HTR-8/SVneo (cell line): ENCODE measurements at places on chromosomes 2 and 18.
A peak's percentile ranks its signal among the peaks of the same experiment; 100 is the strongest.

DNA sequence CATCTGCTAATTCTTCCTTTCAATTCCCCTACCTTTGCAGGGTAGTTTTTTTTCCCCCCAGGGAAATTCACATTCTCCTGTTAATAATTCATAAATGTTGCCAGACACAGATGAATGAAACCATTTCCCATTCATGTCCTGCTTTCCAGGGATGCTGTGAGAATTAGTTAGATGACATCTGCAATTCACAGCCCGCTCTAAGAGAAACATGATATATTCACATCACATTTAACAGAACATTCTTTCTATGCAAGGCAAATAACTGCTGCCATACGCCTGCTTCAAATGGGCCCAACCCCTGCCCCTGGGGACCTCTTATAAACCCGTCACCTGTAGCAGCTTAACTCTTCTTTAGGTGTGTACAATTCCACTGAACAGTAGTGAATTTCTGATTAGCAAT is 110.6 kb upstream of the CTAGE1 start:
- no peak for DNase-seq

DNA sequence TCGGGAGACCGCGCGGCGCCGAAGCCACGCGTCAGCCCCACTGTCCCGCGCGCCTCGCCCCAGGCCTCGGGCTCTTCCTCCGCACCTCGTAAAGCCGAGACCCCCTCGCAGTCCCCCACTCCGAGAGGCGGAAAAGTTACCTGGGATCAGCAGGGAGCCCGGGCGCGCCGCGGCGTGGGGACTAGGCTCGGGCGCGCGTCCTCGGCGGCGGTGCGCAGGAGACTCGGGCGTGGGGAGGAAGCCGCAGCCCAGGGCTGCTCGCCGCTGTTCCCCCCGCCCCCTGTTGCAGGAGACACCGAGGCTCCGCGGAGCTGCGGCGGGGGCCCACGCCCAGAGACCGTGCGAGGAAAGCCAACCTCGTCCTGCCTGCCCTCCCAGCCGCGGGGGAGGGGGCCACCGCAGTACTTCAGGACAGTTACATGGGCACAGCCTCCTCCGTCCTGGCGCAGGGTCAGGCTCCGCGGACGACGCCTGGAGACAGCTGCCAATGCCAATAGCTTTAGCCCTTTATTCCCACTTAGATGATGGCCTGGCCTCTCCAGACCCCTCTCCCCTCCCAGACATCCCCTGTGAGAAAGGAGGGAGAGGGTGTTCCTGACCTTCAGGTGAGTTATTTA is at the start of gene EPB41L3:
EPB41L3 (minus strand) TSS at position 225 of the 617 bp plus-strand sequence. CDS start 54,814 bp downstream, outside the sequence.
- no peak for DNase-seq

DNA sequence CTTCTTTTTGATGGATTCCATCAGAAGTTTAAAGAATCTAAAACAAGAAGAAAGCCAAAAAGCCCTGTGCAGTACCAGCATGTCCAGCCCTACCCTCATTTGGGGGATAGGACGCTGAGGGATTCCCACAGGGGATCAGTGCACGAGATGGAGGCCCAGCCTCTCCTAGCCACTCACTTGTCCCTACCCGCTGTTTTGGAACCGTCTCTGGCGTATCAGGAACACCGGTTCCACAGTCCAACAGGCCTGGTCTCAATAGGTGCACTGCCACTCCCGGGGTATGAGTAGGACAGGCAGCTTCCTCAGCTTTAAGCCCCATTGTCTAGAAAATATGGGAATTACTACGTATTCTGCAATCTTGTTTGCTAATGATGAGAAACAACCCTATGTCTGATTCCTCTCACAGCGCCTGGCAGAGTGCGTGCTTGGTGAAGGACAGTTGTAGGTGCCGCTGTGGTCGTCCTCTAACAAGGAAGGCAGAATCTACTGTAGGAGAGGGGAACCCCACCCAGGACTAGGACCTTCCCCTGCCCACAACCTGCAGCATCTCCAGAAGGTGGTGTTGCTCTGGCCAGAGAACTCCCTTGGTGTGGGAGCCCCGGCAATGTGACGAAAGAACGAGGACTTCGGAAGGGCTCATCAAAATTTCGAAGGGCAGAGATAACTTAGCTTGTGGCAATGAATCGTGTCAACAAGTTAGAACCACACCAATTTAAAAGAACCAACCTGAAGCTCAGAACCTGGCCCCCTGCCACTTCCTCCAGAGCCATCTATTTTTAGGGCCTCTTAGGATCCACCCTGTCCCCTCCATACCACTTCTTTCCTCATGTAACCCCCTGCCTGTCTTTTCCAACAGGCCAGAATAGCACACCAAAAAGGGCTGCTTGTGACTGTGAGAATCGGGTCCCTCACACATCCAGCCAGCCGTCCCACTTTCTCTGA is 71.7 kb downstream of the POLR1A start:
- DNase-seq = no peak

GRCh38 chr2:43184339-43184895 is 42.0 kb downstream of the ZFP36L2 start:
- no peak for DNase-seq

DNA sequence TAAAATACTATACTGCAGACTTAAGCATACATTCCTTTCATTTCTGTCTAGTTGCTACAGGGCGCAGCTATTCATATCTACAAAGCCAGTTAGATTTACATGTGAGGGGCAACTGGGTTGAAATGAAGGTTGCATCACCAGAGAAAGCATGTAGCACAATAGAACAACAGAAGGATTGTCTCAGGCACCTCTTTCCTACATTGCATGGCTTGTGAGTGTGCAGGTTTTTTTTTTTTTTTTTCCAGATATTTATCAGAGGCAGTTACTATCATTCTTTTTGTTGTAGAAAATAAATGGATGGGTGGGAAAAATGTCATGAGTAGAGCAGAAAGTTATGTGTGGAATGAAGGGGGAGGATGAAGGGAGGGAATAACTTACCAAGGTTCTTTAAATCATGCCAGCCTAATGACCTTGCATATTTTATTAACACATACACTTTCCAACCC is 86.8 kb downstream of the ERBB4 start:
- peak; percentile 51 for DNase-seq

DNA sequence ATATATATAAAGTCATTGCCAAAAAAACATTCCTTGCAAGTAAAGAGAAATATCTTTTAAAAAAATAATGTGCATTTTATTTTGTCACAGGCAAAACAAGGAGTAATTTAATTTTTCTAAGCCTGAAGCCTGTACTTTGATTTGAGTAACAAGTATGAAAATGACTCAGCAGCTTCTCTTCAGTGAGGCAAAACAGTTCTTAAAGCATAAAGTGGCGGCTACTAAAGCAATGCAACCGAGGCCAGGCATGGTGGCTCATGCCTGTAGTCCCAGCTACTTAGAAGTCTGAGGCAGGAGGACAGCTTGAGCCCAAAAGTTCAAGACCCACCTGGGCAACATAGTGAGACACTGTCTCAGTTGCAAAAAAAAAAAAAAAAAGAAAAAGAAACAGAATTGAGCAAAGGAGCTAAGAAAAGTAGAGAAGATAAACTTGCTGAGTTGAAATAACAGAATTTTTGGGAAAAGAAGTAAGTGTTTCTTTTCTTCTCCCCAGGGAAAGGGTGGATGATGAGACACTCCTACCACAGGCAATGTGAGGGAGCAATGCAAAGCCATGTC is 29.6 kb downstream of the DOK1 start:
- no peak for DNase-seq

DNA sequence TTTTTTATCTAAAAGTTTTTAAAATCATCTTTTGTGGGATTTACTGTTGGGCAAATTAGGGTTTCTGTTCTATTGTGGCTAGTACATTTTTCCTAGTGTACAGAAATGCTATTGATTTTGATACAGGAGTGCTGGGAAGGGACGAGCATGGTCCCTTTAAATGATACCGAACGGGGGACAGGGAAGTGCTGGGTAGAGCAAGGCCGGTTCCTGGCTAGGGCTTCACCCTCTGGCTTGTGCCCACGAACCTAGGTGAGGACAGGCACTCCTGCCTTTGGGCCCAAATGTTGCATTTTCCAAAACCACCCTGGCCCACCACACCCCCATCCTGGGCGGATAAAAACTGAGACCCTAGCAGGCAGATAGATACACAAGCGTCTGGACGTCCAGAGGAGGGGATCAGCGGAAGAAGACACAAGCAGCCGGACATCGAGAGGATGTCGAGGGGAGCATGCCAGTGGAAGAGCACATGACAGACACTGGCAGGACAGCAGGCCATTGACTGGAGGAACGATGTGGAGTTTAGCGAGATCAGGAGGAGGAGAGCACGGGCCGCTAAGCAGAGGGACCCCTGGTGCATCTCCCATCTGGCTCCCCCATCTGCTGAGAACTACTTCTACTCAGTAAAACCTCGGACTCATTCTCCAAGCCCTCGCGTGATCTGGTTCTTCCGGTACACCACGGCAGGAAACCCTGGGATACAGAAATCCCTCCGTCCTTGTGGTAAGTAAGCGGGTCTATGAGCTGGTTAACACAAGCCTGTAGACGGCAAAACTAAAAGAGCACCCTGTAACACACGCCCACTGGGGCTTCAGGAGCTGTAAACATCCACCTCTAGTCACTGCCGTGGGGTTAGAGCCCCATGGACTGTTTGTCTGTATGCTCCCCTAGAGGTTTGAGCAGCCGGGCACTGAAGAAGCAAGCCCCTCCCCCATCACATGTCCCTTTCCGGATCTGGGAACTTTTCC is 13.5 kb upstream of the CALCRL start:
- peak; percentile 49 for DNase-seq

- no peak for DNase-seq
Observed at GRCh38 chr2:239268082-239268481, 132.7 kb downstream of the HDAC4 start.

- no peak for DNase-seq
Observed at GRCh38 chr2:60320724-60321123, 232.7 kb downstream of the BCL11A start.

DNA sequence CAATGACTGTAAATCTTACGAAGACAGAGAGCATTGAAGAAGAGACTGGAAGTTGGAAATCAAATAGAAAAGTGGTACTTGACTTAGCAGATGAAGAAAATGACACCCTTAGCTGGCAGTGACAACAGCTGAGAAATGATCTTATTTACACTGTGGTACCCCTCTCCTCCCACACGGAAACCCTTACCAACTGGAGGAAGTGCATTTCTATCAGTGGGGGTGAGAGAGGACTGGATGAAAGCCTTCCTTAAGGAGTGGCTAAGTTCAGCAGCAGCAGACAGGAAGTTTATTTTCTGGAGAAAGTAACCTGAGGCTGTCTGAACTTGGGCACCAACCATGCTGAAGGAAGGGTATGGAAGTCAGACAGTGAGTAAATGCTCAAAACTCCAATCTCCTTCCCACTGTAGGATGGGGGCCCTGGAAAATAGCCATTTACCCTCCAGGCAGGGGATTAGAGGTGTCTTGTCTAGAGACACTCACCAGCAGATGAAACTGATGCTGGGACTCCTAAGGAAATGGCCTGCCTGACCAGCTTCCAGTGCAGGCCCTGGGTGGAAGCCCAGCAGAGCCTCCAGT is 160.2 kb upstream of the NCK2 start:
- DNase-seq = no peak

DNA sequence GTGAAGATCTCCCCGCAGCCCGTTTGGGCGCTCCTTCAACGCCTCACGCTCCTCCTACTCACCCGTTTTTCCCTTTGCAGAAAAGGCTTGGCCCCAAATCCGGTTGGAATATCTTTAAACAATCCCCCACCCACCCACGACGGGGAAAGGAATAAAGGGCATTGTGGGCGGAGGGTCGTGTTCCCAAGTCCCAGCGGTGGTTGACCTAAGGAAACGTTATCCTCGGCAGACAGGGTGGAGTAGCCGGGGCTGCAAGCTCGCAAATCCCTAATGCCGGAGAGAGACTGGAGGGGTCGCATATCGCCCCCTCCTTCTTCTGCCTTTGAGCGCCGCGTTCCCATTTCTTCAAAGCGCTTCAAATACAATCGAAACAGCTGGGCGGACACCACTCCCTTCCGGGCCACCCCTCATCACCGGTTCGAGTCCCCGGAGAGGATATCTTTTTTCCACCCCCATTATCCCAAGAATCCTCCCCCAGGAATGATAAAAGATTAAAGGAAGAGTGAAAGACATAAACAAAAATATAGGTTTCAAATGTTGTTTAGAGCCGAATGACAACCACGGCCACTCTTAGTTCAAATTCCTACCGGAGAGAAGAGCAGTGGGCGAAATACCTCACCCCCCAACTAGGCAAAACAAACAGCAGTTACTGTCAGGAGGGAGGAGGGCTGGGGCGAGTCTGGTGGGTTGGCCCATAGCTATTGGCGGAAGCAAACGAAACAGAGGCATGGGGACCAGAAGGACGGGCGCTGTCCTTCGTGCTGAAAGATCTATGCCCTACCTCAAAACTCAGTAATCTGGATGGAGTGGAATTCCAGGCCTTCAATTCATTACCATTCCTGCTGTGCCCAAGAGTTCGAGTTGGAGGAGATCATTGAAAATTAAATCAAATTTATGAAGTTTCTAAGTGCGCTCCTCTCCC is 2.8 kb upstream of the GAD1 start:
- no peak for DNase-seq

DNA sequence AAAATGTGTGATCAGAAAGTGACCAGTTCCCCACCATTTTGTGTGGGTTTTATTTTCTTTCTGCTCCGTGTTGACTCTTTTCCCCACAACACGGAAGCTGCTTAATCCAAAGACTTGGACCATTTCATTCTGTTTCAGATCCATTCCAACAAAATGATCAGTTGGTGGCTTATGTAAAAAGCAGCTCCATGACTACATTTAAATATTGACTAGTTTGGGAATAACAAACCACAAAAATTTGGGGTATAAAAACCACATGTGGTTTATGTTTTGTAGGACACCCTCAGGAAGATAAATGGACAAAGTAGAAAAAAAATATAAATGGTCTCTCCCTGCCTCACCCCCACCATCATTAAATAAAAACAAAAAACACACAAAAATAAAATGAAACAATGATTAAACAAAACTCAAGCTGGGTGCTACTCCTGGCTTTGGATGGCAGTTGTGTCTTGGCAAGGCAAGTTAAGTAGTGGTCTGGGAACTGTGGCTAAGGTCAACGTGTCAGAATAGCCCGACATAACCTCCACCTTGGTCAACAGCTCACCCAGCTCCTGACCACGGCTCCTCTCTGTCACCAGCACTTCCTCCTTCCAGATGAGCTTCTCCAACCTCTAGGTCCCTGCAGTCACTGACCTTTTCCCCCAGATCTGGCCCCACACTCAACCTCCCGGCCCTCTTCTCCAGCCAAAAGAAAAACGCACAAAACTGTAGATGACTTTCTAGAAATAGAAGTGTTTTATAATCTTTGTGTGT is 12.8 kb upstream of the WIPF1 start:
- no peak for DNase-seq

DNA sequence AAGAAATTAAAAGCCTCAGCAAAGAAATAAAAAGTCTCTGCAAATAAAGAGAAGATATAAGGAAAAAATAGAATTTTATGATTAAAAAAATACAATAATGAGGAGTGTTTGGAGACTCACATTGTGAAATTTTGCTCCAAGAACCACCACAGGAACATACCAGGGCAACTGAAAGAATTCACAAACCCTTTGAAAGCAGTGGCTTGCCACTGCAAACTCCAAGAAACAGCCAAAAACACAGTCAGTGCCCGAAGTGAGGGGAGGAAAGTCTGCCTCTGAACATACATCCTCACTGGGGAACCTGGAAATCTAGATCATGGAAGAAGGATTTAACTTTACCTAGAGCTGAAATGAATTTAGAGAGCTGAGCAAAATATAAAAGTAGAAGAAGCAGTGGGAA is 33.1 kb downstream of the EVA1A start:
- DNase-seq = no peak
